ENCODE measurements at places on chromosomes 12 and 14.

DNA sequence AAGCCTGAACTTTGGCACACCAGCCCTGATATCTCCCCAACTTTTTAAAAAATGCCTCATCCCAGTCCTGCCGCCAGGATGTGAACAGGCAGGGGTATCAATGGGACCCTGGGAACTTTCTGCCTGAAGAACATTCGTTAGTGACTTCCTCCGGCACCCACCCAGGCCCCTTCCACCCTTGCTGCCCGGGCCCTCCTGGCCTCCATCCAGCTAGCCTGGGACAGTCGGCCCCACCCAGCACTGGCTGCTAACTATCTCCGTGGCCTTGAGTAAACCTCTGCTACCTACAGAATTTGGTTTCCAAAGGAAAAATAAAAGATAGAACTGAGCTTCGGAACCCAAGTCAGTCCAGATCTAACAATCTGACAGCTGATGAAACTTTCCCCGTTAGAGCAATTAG lies 14.3 kb downstream of the SCARB1 start:
- no peak for DNase-seq

DNA sequence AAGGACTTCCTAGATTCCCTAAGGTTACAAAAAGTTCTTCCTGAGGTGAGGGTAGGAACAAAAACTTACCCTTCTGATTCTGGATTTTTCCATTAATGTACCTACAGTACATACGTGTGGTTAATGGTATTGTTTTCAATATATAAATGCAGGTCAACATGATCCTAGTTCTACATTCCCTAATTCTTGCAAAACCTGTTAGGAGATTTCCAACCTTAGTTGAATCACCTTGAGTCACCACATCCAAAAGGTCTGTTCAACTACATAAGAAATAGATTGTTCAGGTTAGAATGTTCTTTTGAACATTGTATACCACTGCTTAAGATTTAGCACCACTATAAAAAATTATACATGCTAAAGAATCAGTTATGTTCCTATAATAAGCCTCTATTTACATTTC lies 118.9 kb downstream of the GARIN6 start:
- DNase-seq, result no peak

DNA sequence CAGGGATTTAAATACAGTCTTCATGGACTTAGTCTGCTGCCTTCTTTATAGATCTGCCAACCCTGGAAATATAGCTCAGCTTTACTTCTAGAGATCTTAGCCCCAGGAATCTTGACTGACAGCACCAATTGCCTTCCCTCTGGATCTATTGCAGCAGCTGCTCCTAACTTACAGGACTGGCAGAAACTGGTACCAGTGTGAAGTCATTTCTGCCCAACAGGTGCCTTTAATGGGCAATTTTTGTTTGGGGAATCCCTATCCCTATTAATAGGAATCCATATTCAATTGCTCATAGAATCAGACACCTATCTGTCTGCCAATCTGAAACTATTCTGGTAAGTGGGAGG lies 27.2 kb downstream of the SPX start:
- no peak for DNase-seq

GRCh38 chr12:77685112-77685511 lies 145.6 kb upstream of the NAV3 start:
- peak; percentile 49 for DNase-seq

- DNase-seq, result no peak
These were observed 9.3 kb upstream of the CDK2AP1 start for GRCh38 chr12:123280971-123281370.

DNA sequence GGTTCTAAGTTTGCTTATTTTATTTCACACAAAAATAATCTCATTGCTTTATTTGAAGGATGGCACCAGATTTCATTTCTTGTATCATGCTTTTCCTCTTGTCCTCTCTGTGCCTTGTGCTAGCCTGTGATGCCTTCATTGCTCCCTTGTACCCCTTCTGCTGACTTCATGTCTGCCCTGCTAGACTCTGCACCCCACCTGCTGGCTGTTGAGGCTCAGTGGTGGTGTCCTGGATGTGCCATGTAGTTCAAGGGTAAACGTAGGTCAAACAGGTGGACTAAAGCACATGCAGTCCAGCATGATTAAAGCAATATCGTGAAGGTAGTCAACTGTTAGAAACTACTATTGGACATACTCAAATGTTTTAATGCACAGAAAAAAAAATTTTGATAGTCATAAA lies 21.6 kb downstream of the MRPS35 start:
- no peak for DNase-seq

DNA sequence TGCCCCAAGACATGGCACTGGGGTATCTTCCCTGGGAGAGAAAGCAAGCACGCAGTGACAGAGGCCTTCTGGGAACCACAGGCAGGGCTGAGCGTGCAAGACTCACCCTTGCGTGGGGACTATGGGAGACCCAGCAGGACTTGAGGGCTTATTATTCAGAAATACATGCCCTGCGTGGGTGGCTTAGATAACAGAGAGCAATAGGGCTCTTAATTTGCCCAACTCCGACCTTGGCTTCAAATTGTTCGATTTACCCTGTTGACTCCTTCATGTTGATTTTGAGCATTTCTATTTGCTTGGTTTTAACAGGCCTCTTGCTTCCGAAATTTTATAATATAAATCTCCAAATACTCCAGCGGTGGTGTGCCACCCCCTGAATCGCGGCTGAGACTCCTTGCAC lies 5.1 kb upstream of the SERPINA1 start:
- DNase-seq, result no peak

DNA sequence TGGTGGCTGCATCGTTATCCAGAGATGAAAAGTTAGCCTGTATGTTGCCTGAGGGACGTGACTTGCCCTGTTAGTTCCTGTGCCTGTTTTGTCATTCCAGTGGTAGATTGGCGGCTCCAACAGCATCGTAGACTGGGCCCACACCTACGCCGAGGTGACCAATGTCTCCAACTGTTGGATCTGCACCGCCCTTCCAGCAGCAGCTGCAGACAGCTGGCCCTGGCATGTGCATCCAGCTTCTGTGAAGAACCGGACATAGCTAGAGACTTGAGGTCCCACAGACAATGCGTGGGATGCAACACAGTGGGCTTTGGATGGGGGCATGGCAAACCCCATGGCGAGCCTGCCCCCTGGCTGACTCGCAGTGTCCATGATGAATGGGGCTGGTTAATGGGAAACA lies 93.0 kb upstream of the TMPO start:
- DNase-seq, result no peak

GRCh38 chr14:101033006-101033405 lies 129.5 kb upstream of the RTL1 start:
- no peak for DNase-seq

GRCh38 chr14:68794851-68795596 lies 2.2 kb upstream of the ZFP36L1 start:
- peak; percentile 90 for DNase-seq

- no peak for DNase-seq
These were observed 220.5 kb downstream of the FOXN3 start for GRCh38 chr14:89196545-89196944.

DNA sequence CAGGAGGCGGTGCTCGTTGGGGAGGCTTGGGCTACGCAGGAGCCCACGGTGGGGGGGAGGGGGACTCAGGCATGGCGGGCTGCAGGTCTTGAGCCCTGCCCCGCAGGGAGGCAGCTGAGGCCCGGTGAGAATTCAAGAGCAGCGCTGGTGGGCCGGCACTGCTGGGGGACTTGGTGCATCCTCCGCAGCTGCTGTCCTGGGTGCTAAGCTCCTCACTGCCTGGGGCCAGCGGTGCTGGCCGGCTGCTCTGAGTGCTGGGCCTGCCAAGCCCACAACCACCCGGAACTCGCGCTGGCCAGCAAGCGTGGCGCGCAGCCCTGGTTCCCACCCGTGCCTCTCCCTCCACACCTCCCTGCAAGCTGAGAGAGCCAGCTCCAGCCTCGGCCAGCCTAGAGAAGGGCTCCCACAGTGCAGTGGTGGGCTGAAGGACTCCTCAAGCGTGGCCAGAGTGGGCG lies 3.2 kb downstream of the METTL25 start:
- DNase-seq, result no peak

GRCh38 chr12:48061938-48062719 lies 43.8 kb downstream of the SENP1 start:
- no peak for DNase-seq

Measured in AG04449 (cell line).